Glomerular endothelial cell (primary cell): ENCODE measurements at places on chromosomes 12 and 14. TPM values are rescaled to one million over a fixed set of nuclear protein-coding genes. Genes with fewer than 3 reads are reported as not detected.
A peak's percentile ranks its signal among the peaks of the same experiment; 100 is the strongest.

DNA sequence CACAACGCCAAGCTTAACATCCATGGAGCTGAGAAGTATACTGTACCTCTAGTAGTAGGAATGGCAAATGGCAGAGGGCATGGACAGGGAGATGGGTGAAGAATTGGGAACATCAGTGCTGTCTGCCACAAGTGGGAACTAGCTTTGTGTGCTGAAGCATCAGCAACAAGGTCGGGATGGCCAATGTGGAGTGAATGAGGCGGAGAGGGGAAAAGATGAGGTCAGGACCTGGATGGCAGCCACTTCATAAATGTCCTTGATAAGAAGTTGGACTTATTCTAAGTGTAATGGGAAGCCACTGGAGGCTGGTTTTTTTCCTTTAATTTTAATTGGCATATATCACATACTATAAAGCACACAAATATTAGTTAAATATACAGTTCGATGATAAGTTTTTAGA lies 21.9 kb upstream of the CLMN start:
- DNase-seq, result no peak

DNA sequence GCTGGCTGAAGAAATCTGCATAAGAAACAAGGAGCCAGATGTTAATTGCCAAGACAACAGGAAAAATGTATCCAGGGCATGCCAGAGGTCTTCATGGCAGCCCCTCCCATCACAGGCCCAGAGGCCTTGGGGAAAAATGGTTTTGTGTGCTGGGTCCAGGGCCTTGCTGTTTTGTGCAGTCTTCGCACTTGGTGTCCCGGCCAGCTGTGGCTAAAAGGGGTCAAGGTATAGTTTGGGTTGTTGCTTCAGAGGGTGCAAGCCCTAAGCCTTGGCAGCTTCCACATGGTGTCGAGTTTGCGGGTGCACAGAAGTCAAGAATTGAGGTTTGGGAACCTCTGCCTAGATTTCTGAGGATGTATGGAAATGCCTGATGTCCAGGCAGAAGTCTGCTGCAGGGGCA lies 29.9 kb upstream of the CNTN1 start:
- no peak for DNase-seq

DNA sequence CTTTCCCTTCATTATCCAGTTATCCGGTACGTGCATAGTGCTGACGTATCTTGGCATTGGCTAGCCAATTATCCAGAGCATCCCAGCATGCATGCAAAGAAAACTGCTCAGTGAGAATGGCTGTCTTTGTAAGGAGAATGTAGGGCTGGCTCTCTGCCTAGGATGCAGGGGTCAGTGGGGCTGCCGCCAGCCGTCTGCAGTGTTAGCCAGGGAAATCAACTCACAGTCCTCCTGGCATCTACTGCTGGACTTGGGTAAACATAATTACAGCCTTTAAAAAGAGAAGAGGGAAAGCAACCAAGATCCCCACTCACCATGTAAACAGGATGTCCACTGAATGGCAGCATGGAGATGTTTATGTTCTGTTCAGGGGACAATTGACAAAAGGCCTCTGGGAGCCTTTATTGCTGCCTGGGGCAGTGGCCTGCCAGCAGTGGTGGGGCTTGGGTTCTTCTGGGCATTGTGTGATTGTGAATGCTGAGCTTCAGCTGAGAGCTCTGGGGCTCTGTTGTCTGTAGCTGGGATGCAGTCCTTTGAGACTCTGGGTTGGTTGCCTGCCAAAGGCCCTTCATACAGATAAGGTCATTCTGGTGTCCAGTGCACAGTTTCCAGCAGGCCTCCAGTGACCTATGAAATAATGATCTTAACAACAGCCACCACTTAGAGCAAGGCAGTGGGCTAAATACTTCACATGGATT lies 121.8 kb downstream of the TBC1D30 start:
- peak; percentile 23 for DNase-seq

Gene SPTB
- 0.10 and 0.23 TPM in 2 replicates for total RNA-seq

- DNase-seq, result no peak
These were observed 190.9 kb downstream of the ETV6 start for GRCh38 chr12:11840366-11840765.

DNA sequence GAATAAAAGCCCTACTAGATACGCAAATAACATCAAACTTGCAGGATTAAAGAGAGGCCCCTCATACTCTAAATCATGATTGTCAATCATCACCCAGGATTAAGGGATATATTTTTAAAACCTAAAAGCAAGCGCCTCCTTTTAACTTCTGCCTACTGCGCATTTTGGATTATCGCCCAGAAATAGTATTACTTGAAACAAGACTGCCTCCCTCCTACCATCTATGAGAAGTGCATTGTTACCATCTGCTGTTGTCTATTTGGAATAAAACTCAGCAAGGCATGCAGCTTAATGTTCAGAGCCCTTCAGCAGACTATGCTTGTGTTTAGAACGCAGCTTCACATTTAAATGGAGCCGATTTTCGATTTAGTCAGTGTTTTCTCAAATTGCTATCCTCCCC lies 79.6 kb downstream of the EXOC5 start:
- no peak for DNase-seq

GRCh38 chr12:82765971-82766705 lies 79.4 kb downstream of the TMTC2 start:
- DNase-seq, result no peak

DNA sequence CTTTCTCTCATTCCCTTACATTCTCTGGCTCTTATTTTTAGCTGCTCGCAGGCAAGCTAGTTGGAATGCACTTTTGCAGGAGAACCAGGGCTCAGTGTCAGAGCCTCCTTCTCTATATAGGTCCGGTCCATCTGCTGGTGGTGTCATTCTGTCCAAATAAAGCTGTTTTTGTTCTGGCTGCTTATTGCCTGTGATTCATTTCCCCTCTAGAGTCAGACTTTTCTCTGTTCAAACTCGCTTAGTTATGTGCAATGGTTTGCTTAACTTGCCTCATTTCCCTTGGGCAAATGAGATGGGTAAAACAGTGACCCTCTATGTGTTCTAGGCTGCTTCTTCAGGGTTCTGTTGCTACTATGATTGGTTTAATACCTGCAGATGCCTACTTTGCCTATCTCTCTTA lies 2.9 kb downstream of the SMARCD1 start:
- DNase-seq, result peak; percentile 64

DNA sequence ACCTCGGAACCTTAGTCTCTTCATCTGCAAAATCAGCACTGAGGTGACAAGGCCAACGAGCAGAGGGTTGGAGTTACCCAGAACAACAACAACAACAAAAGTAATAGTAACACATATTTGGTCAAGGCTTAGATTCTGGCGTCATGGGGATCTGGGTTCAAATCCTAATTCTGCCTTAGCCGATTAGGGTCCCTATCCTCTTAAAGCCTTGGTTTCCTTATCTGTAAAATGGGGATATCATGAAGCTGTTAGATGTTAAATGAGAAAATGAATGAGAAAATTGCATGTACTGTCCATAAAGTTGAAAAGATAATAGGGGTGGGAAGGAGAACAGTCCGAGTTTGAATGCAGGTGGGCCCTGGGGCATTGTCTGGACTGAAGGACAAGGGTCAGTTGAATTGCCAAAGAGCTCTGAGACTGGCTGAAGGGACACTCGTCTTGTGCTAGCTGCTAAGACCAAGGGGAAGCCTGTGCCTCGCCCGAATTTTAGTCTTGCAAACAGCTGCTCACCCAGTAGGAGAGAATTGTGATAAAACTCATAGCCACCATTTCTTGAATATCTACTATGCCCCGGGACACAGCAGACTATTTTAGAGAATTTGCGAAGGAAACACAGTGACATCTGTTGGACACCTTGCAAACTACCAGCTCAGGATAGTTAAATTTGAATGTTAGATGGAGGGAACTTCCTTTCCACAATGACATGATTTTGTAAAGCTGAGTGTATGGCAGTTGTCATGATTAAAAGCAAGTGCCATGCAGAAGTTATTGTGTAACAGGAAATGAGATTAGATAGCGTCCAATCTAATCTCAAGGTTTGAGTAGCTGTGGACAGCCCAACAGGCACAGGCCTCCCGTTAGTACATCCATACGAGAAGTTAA lies 6.8 kb upstream of the HNF1A start:
- DNase-seq, result peak; percentile 39

- no peak for DNase-seq
These were observed 322.2 kb downstream of the MDGA2 start for GRCh38 chr14:47353186-47353585.

GRCh38 chr14:41482861-41483260 lies 123.8 kb upstream of the LRFN5 start:
- DNase-seq, result no peak
